ENCODE measurements at places on chromosomes 4 and X.

DNA sequence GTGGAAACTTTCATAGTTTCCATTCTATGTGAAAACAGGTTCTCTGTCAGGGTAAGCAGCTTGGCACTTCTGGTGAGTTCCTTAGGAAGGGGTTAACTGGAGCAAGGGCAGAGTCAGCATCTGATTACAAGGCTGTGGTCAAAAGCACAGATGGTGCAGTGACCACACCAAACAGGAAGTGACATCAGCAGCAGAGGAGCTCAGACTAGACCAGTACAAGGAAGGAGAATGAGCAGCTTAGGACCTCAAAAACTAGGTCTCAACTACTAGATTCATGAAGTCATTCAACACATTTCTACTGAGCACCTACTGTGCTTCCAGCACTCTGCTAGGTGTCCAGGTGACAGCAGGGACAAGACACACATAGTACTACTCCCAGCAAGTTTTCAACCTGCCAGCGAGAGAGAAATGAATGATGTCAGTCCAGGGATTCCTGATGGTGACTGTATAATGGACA is 130.2 kb downstream of the AMELX start:
- DNase-seq = no peak

- DNase-seq = no peak
These were observed 23.5 kb downstream of the AWAT2 start for GRCh38 chrX:70026112-70026850.

GRCh38 chr4:94595880-94596483 is 144.2 kb downstream of the PDLIM5 start:
- peak; percentile 33 for DNase-seq

- peak; percentile 26 for DNase-seq
These were observed 287.1 kb upstream of the ADGRL3 start for GRCh38 chr4:60913002-60913401.

GRCh38 chr4:97759785-97760184 is 383.5 kb downstream of the STPG2 start:
- DNase-seq = no peak

- no peak for DNase-seq
These were observed 90.8 kb downstream of the ZNF330 start for GRCh38 chr4:141311246-141312204.

GRCh38 chrX:77003956-77004355 is 443.2 kb upstream of the FGF16 start:
- DNase-seq = peak; percentile 29

- DNase-seq = no peak
These were observed 657 bp upstream of the ANKRD50 start for GRCh38 chr4:124713185-124713592.

- peak; percentile 25 for DNase-seq
These were observed 130.5 kb upstream of the SMAD1 start for GRCh38 chr4:145351162-145351561.

- DNase-seq = no peak
These were observed 18.0 kb downstream of the CXCL2 start for GRCh38 chr4:74081035-74081434.

DNA sequence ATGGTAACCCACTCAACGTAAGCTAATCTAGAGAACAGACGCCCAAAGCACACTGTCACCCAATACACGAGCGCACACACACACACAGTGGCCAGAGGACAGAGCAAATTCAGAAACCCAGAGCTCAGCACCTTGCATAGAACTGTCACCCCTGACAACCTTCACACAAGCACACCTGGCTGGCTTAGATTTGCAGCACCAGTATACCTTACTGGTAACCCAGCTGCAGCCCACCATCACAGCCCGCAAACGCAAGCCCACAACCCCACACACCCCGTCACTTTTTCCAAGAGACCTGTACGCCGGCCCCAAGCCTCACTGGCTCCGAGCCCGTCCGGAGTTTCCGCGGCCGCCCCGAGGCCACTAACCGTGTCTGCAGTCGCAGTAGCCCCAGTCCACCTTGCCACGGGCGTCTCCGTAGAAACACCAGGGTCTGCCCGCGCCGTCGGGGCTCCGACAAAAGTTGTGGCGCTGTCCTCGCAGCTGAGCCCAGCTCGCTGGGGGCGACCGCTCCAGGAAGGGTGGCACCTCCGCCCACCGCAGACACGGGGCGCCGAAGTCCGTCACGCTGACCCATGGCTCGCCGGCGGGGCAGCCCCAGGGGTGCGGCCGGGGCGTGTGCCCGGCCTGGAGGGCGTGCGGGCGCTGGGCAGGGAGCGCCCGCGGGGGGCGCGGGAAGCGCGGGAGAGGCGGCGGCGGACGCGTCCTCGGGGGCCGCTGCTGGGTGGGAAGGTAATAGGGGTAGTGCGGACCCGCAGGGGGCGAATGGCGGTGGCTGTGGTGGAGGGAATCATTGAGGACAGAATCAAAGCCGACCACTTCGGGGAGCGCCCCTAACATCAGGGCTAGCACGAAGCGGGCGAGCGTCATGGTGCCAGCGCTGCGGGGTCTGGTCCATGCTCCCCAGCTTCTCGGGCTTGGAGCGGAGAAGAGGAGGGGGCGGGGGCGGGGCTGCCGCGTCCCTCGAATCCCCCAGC is 664 bp downstream of the PRSS12 start:
- DNase-seq = no peak

DNA sequence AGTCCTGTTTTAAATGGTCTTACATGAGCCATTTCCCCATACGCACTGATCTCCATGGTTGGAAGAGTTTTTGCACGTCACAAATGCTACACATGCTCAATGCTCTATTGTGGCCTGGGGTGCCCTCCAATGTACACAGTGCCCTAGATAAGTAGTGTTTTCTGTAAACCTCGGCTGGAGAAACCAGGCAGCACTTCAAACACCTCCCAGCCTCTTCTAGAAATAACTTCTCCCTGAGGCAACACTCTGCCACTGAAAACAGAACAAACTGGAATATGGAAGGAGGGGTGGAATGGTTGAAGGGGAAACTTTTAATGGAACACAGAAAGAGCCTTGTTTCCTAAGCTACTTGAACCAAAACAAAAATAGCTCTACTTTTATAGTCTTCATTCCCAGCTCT is 123.9 kb upstream of the CBR4 start:
- DNase-seq = no peak

GRCh38 chr4:99983289-99983943 is 33.3 kb upstream of the H2AZ1 start:
- no peak for DNase-seq

DNA sequence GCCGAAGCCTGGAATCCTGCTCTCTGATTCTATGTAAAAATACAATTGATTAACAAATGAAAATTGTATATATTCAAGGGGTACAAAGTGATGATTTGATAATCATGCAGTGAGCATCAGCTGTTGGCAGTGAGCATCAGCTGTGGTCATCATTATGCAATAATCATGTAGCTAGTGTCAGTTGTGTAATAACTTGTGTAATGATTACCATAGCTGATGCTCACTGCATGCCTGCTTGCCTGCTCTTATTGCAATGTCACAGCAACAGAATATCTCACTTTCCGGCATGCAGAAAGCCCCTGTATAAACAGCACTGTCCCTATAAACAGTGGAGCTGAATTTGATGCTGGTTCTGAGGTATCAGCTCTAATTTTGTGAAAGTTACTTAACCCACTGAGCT is 46.8 kb downstream of the SULT1B1 start:
- DNase-seq = no peak
